ENCODE measurements at places on chromosomes 3 and 15. TPM values are rescaled to one million over a fixed set of nuclear protein-coding genes. Genes with fewer than 3 reads are reported as not detected.

STARD5 gene
- 1.2 TPM for total RNA-seq

PAK6 gene
- 23.5 TPM for total RNA-seq

LINGO1 gene
- total RNA-seq: 45.2 TPM

NUP210 gene
- total RNA-seq: 11.1 TPM

COL6A5 gene
- 0.69 TPM for total RNA-seq

CLDN18 gene
- not detected for total RNA-seq

GOLGA6B gene
- total RNA-seq: not detected

TEX9 gene
- total RNA-seq: 61.6 TPM

C3orf85 gene
- total RNA-seq: not detected

SMARCC1 gene
- total RNA-seq: 71.5 TPM

ABHD6 gene
- 24.9 TPM for total RNA-seq

CCR9 gene
- not detected for total RNA-seq

TP63 gene
- 0.23 TPM for total RNA-seq

FANCD2 gene
- 7.2 TPM for total RNA-seq

SIAH2 gene
- total RNA-seq: 25.4 TPM

SPTSSB gene
- 33.9 TPM for total RNA-seq

PARP15 gene
- total RNA-seq: under 0.01 TPM

SENP8 gene
- total RNA-seq: 6.0 TPM

CEMIP gene
- 3.9 TPM for total RNA-seq

MELTF gene
- total RNA-seq: 5.8 TPM

EPHA6 gene
- total RNA-seq: 83.7 TPM

CCR1 gene
- total RNA-seq: 3.2 TPM

NANOGP8 gene
- 0.69 TPM for total RNA-seq

VPS39 gene
- total RNA-seq: 56.5 TPM

MESP2 gene
- total RNA-seq: 0.92 TPM

ZNF80 gene
- 0.23 TPM for total RNA-seq

GABRB3 gene
- 141 TPM for total RNA-seq

DENND6A gene
- total RNA-seq: 38.3 TPM

Measured in diencephalon (tissue), 1 donor.